Stimulated activated CD8-positive, alpha-beta memory T cell treated with anti-CD3 and anti-CD28 coated beads, Interleukin-7, amount 100 ng/mL, for 1 hour (primary cell): ENCODE measurements at places on chromosomes 16 and 17.

DNA sequence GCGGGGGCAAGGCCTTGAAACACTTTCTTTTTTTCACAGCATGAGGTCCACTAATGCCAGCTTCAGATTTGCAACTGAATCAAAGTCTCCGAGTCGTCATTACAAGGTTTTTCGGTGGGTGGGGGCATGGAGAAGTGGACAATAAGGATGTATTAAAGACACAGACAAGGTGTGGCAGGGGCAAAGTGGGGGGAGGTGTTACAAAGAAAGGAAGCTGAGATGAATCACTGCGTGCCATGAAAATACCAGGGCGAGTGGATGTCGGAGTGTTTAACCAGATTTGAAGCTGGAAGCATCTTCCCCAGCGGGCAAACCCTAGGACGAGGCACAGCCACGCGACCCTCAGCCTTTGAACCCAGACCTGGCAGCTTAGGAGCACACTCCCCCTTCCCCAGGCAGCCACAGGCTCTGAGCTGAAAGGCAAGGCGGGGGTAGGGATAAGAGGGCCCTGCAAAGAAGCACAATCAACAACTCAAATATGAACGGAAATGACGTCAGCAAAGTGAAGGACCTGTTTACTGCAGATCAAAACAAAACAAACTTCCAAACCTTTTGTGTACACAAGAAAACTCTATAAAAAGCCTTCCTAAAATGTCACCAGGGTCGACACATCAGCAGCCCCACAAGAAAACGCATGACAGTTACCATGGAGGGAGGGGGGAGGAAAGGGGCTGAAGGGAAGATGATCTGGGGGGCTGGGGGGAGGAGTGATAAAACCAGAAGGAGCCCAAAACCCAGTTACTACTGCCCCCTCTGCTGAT lies 5.6 kb upstream of the ZFHX3 start:
- no peak for DNase-seq

- DNase-seq = no peak
These were observed 331.2 kb downstream of the FOXL1 start for GRCh38 chr16:86909359-86910160.

DNA sequence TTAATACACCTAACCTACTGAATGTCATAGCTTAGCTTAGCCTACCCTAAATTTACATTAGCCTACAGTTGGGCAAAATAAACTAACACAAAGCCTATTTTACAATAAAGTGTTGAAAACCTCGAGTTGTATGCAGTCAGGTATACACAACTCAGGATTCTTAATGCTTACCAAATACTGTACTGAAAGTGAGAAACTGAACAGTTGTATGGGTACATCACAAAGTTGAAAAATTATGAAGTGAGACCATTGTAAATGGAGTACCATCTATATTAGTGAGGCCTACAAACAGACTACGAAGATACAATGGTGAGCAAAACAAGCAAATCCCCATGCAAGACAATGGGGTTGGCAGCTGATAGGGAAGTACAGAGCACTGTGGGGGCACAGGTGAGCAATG lies 79.7 kb downstream of the VAT1L start:
- no peak for DNase-seq

DNA sequence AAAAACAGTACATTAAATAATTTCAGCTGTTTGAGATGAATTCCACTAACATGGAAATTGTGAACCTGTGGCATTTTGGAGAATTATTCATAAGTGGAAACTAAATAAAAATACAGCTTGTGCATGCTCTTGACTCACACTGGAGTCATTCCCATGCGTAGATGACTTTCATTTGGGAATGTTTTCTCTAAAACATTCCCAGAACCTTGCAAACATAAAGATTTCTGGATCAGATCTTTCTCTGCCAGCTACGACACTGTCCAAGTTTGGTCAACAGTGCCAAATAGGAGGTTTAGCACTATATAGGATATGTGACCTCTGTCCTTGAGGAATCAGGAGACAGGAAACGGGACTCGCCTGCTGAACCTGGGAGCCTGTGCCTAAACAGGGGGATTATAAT lies 400.9 kb downstream of the SLC39A11 start:
- DNase-seq = no peak

- no peak for DNase-seq
These were observed 765 bp upstream of the ADORA2B start for GRCh38 chr17:15943971-15944758.

DNA sequence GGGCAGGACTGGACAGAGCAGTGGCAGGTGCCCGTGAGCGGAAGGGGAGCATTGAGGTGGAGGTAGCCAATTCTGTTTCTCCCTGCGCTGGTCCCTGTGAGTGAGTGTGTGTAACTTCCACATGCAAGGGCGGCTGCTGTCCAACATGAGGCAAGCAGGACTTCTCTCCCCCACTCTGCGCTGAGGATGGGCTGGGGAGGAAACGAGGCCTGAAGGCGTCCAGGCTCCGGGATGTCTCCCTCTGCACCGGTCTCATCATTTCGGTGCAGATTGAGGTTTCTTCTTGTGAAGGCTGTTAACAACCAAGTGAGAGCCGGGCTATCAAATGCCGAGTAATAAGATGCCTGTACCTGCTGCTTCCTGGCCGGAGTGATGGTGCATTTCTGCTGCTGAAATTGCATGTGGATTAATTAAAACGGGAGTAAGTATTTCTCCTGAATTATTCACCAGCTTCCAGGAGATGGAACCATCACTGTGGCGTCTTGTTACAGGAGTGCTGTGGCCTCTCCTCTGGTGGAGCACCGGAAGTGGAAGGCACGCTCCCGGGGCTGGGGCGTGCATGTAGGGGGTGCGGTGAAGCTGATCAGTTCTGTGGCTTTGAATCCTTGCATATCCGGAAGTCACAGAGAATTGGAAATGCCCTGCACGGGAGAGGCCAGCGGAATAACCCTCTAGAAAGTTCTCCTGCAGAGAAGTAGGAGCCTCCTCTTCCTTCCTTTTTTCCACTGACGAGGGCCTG lies 41.7 kb upstream of the MGAT5B start:
- no peak for DNase-seq

DNA sequence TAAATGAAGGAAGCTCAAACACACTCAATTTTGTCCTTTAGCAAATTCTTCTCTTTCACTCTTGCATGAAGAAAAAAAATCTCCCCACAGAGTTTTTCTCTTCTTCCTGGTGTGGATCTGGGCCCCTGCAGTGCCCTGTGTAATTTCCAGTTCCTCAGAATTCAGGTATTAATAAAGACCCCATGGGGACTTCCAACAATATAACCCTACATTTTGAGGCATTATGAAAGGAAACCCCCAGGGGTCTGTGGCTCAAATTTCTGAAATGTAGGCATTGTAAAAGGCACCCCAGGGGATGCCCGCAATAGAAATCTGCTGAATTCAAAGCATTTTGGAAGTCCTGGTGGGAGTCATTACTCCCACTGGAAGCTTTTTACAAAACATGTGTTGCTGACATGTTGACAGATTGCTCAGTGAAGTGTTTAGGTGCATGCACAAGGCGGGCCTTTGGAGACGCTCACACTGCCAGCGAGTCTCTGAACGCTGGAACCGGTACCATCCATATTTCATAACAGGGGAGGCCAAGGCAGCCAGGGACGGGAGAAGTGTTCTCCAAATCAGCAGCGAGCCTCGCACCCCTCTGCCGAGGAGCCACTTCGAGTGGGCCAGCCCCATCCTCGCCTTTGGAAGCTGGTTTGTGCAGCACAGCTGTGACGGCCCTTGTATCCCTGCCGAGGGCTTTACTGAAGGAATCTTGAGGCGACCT lies 154.0 kb downstream of the ZNF423 start:
- no peak for DNase-seq

DNA sequence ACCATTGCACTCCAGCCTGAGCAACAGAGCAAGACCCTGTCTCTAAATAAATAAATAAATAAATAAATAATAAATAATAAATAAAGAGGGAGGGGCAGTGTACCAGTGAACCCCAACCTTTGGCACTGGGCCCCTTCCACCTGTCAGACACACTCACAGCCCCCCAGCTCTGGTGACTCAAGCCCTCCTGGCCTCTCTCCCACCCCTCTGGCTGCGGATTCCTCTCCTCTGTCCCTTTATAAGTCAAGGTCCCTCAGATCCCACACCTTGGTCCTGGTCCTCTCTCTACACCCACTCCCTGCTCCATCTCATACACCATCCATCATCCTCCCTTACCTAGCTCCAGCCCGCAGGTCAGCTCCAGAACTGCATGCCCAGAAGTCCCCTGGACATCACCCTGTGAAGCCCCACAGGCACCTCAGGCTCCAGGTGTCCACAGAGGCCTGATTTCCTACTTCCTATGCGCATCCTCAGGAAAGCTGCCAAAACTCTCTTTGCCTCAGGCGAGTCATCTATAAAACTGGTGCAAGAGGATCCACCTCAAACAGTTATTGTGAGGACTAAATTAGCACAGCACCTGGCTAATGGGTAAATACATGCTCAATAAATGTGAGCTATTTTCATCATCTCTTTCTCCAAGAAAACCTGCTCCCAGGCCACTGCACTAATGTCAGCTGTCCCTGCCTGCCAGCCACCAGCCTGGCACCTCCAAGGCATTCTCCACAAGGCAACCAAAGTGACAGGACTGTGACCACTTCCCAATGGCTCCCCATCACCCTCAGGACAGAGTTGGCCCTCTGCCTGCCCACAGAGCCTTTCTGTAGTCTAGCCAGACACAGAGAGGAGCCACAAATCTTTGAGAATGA lies 46.8 kb downstream of the BEAN1 start:
- DNase-seq = no peak

DNA sequence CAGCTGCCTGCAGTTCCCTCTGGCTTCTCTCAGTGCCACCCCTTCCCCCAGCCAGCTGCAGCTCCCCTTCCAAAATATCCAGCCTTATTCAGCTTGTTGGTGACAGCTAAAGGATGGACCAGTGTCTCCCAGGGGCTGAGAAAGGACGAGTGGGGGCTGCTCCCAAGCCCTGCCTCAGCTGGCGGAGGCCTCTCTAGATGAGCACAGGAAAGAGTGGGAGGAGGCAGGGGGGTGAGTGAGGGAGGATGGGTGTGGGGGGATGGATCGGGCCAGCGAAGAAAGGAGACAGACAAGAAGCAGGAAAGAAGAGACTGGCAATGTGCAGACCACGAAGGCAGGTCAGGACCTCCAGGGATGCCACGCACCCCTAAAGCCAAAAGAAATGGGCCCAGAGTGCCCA lies 17.5 kb downstream of the PIPOX start:
- DNase-seq = no peak

- DNase-seq = no peak
These were observed 7.5 kb upstream of the CES3 start for GRCh38 chr16:66953462-66954096.

DNA sequence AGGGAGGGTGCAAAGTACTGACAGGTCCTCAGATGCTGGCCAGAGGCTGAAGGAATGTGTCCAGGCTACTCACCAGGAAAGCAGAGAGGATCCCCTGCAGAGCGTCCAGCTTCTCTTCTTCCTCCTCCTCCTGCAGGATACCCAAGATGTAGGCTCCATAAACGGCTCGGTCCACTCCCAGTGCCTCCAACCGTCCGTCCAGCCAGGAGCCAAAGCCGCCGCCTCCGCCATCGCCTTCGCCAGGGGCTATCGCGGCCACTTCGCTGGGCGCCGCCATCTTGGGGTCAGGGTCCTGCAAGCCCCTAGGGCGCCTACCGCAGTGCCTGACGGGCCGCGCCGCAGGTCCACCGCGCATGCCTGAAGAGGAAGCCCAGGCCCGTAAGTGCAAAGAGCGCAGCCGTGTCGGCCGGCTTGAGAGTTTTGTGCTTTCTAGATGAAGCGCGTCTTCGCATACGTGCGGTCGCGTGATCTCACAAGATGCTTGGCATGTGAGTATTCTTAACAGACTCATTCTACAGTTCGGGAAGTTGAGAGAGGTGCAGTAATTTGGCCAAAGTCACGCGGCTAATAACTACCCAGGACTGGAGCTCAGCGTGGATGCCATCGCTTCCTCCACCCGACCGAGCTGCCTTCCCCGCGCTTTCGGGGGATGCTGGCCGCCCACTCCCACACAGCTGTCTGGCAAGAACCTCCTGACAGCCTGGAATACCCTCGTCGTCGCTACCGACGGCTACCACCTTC lies at the start of gene CCDC43:
TSS of gene CCDC43 (minus strand) at position 300 of the 741 bp plus-strand sequence. CDS start at position 277, 23 bp downstream.
- DNase-seq = peak; percentile 80

DNA sequence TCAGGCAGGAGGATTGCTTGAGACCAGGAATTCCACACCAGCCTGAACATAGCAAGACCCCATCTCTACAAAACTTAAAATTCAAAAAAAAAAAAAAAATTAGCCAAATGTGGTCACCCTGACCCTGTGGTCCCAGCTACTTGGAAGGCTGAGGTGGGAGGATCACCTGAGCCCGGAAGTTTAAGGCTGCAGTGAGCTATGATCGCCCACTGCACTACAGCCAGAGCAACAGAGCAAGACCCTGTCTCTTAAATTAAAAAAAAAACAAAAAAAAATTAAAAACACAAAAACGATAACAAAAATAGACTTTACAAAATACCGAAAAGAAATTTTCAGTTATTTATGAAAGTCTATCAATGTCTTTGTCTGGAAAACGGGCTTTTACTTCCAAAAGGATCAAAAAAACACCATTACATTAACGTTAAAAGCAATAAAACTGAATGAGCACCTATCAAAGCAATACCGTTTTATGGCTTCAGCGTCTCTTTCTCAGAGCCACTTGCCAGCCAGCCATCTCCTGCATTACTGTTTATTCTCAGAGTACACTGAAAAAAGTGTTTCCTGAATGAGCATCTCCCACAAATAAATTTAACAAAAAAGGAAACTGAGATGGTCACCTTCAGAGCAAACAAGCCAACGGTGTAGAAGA lies 6.1 kb downstream of the USP7 start:
- DNase-seq = no peak

DNA sequence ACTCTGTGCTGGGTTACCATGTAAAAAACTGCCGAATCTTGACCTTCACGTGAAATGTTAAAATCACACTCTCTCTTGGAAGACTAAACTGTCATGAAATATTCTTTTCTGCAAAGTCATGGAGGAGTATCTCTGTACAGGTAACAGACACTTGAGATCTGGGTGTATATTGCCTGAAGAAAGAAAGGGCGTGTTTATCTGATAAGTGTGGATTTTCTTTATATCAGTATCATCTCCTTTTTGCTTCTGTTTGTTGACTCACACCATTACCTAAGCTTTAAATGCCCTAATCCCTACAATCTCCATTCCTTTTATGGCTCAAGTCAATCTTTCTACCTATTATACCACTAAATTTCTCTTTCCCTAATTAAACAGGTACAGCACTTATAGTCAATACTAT lies 673.2 kb upstream of the SOX9 start:
- no peak for DNase-seq

GRCh38 chr16:84555418-84556196 lies 51.1 kb upstream of the MEAK7 start:
- no peak for DNase-seq

GRCh38 chr16:29307598-29308507 lies 98.7 kb downstream of the NPIPB11 start:
- no peak for DNase-seq

GRCh38 chr17:55162556-55162946 lies 102.2 kb upstream of the HLF start:
- DNase-seq = no peak

- DNase-seq = no peak
These were observed 5.6 kb downstream of the POLG2 start for GRCh38 chr17:64491034-64491860.
